Breast epithelium (tissue), 4 donors: ENCODE measurements at places on chromosomes 3 and 15. TPM values are rescaled to one million over a fixed set of nuclear protein-coding genes. Genes with fewer than 3 reads are reported as not detected.

DNA sequence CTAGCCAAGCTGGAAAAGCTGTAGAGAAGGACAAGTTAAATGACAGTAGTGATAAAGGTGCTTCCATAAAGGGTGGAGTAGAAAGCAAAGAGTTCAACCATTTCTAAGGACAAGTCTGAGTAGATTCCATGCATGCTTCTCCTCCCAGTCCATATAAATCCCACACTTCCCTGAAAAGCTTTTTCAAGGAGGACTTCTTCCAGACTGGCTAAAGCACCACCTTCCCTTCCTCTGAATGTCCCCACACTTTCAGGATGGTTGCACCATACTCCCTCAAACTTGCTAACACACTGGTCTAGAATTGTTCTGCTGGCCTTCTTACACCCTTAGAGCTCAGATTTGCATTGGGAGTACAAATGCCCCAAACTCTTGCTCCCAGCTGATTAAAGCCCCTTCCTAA lies 40.9 kb downstream of the FBN1 start:
- no peak for DNase-seq

- DNase-seq = no peak
These were observed 94.7 kb downstream of the LRRC28 start for GRCh38 chr15:99345832-99346462.

- no peak for DNase-seq
These were observed 22.1 kb downstream of the NCK1 start for GRCh38 chr3:136883967-136884720.

DNA sequence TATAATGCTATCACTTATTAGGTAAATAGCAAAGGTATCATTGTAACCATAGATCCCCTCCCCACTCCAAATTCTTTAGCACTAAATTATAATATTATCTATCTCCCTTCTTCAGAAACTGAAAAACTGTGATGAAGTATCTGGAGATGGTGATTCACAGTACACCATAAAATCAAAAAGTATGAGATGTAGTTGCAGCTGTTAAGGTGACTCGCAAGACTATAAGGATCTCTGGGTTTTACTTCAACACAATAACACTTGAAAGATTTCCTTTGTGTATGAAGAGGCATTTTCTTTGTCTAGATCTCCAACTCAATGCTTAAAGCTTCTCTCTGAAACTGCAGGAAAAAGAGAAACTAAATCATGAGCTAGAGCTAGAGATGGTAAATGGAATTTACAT lies 46.9 kb downstream of the IFT57 start:
- DNase-seq = no peak

GRCh38 chr3:128340198-128340903 lies 126.3 kb downstream of the DNAJB8 start:
- DNase-seq = no peak

GRCh38 chr3:191363221-191363620 lies 32.9 kb upstream of the UTS2B start:
- no peak for DNase-seq

DNA sequence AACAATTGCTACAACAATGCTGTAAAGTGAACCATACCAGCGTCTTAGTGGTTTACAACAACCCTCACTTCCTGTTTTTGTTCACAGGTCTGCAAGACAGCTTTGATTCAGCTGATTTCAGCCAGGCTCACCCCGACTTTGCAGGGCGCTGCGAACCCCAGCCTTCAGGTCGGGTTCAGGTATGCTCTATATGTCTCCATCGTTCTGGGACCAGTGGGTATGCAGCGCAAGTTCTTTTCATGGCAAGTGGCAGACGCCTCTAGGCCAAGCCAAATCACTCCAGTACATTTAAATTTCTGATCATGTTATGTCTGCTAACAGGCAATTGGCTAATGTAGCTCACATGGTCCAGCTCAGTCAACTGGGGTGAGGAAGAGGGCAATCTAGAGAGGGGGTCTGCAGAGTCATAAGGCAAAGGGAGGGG lies 52.4 kb upstream of the RGMA start:
- DNase-seq = no peak

- no peak for DNase-seq
These were observed 8.1 kb downstream of the TIPARP start for GRCh38 chr3:156682501-156682900.

GRCh38 chr3:11643605-11644087 lies at the start of gene VGLL4:
VGLL4 (minus strand) TSS chr3:11643915; CDS start chr3:11643518, 397 bp downstream.
- DNase-seq = peak; percentile 75

DNA sequence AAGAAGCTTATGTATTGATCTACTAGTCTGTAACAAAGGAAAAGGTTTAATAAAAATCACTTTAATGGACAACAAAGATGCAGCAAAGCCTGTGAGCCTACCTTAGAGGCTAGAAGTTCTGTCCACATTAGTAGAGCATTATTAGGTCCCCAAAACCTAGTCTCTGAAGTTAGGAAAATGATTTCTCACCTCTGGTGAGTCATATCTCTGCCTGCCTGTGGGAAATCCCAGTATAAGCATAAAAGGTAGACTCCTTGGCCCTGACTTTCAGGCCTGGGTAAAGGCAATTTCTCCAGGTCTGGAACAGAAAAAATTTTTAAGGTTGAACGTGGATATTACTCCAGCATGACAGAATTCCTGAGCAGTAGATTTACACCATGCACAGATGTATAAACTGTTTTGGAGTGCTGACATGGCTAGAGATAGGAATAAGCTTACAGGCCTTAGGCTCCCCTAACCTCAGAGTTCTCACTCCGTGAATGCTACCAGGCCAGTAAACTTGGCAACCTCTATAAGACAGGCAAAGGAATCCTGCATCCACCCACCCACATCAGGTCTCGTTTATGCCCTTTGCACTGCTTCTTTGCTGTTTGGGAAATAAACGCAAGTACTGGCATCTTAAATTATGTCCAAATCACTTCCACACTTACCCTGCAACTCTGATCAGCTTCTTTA lies 104.1 kb downstream of the SERPINI1 start:
- DNase-seq = no peak

GRCh38 chr3:141152801-141153678 lies 78.6 kb upstream of the PXYLP1 start:
- no peak for DNase-seq

DNA sequence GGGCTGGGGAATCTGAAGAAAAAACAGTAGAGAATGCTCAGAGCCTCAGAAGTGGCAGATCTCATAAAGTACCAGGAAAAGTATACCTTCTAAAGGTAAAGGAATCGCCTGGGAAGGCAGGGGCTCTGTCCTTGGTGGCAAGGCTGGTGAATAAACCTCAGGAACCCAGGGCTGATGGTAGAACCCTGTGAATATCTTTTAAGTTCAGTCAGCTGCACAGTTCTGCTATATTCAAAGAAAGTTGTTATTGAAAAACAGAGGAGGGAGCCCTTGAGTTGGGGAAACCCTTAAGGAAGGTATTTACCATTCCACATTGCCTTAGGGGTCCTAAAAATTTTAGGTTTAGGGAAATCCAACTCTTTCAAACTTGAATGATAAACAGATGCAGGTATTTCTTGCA lies 31.2 kb downstream of the ZPLD1 start:
- DNase-seq = no peak

DNA sequence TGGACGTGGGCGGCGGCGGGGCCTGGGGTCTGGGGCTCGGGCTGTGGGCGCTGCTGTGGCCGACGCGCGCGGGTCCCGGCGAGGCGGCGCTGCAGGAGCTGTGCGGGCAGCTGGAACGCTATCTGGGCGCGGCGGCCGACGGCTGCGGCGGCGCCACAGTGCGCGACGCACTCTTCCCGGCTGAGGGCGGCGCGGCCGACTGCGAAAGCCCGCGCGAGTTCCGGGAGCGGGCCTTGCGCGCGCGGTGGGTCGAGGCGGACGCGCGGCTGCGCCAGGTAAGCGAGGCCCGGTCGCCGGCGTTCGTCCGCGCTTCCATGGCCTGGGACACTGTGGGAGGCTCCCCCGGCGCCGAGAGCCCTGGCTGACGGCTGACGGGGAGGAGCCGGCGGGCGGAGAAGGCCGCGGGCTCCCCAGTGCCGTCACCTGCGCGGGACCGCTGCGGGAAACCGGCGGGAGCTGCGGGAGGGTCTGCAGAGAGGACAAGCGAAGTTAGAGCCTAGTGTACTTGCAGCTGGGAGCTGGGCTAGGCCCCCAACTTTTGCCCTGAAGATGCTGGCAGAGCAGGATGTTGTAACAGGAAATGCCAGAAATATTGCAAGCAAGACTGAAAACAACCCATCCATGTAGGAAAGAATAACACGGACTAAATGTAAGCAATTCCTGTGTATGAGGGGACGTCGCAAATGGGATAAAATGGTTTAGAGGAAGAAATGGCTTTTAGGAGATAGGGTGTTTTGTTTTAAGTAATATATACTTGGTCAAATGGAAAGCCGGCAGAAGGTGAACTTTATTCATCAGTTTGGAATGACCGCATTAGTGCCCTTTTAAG lies 847 bp downstream of the WHAMM start:
- peak; percentile 28 for DNase-seq

DNA sequence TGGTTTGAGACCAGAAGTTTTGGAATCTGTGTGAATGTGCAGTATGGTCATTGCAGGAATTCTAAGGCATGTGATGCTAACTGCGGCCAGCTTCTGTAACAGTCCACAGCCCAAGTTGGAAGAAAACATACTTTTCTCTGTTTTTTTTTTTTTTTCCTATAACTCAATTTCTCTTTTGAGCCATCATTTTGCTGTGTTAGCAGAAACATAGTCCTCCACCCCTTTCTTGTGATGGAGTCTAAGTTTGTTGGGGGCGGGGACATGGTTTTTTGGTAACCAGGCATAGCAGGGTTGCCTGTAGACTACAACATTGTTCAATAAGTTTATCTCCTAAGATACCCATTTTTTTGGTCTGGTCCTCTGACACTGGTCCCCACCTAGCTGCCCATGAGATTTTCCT lies 223.2 kb upstream of the ONECUT1 start:
- DNase-seq = no peak

GRCh38 chr3:157300094-157300493 lies 136.6 kb upstream of the PTX3 start:
- no peak for DNase-seq

RETNLB gene
- total RNA-seq = not detected

CPLX3 gene
- not detected for total RNA-seq

MDFIC2 gene
- total RNA-seq = not detected

AAGAB gene
- total RNA-seq = 49.8 TPM

COMMD2 gene
- total RNA-seq = 26.2 TPM

ARHGAP11A gene
- total RNA-seq = 2.0 TPM

KLHL25 gene
- total RNA-seq = 10.9 TPM
